ENCODE measurements at places on chromosomes 12 and 14.
A peak's percentile ranks its signal among the peaks of the same experiment; 100 is the strongest.

DNA sequence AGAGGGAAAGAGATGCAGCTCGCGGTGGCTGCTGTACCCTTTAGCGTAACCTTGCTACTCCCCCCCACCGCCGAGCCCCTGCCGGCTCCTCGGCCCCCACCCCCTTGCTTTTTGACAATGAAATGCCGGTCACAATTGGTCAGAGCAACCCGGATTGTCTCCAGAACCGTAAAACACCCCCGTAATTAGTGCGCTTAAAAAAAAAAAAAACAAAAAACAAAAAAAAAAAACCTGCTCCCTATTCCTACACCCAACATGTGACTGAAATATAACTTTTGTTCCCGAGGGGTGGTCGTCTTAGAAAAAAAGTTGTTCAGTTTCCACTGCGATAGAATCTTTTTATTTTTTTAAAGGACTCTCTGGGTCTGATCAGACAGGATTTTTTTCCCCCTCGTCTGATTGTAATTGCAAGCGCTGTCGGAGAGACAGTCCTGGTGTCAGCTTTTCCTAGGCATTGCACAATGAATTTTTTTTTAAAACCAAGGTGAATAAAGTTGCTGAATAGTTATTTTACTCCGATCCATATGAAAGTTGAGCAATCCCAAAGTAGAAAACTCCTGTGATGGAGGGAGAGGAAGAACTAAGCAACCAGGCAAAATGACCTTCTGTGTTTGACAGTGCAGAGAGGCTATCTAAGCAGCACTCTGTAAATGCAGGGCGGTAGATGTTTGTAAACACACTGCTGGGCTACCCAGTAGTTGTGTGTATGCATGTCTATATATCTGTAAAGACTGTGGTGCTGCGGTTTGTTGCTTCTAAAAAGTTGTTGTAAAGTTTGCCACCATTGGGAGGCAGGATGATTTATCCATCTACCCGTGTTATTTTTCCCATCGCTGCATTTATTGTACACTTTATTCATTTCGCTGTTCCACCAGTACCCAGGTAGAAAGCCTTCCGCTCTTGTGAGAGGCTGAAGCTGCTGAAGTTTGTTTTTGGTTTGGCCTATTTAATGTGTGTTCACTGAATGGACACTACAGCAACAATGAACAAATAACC, 1.1 kb downstream of the ETV6 start:
- peak; percentile 57 for DNase-seq

GRCh38 chr14:100787659-100788058, 38.3 kb upstream of the MEG3 start:
- DNase-seq, result no peak

GRCh38 chr12:42143452-42144157, 1.1 kb downstream of the GXYLT1 start:
- peak; percentile 34 for DNase-seq

DNA sequence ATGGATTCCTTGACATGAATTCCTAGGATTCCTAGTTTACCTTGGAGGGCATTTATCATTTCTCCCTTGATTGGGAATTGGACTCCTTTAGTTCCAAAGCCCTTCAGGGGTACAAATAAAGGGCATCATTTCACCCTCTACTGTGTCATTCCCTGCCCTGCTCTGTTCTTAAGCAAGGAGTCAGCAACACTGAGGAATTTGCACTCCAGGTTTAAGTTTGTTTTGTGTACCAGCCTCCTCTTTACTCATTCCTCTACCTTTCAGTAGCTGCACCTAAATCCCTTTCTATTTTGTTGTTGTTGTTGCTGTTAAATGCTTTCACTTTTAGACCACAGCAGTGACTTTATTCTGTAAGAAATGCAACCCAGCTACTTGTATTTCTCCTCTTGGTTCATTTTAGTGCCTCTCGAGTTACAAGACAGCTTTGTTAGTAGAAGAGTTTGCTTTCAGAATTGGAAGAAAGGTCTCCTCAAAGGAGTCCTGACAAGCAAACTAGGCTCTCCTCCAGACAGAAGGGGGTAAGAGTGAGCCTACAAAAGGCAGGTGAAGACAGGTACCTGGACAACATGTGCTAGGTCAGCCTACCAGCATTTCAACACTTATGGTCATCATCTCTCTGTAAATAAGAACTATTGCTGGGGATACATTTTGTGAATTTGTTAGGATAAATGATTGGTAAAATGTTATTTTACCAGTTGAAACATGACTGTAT, 90.0 kb downstream of the RMST start:
- DNase-seq, result peak; percentile 73

- peak; percentile 46 for DNase-seq
Observed at GRCh38 chr12:50088577-50089335, 3.6 kb downstream of the SMARCD1 start.

GRCh38 chr12:6336889-6337853, 4.7 kb downstream of the TNFRSF1A start:
- DNase-seq, result no peak

DNA sequence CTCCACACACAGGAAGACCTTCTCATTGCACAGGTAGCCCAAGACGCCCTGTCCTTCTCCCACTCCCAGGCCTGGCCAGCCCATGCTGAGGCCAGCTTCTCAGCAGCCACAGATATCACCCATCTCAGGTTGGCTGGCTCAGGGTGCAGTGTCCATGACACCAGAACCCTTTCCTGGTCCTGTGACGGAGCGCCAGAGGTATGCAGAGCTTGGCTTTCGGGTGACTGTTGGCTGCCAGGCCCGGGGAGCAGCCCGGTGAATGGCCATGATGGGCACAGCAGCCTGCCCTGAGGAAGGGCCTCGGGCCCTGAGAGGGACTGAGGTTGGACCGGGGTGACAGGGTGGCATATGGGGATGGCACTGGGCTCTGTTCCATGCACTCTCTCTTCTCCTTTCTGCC, 173.4 kb downstream of the TSPAN9 start:
- DNase-seq, result no peak

DNA sequence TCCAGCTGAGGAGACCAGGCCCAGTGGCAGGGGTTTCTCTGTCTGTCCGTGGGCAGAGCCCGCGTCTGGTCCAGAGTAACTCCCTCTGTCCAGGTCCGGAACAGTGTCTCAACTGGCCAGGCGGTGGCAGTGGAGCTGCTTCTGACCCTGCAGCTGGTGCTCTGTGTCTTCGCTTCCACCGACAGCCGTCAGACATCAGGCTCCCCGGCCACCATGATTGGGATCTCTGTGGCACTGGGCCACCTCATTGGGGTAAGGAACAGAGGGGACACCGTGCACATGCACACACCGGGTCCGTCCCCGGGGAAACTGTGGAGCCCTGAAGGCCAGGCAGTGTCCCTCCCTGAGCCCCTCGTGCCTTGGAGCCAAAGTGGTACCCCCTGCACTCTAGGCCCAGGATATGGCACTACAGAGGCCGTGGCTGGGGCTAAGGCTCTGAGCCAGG, 1.5 kb downstream of the AQP6 start:
- no peak for DNase-seq

DNA sequence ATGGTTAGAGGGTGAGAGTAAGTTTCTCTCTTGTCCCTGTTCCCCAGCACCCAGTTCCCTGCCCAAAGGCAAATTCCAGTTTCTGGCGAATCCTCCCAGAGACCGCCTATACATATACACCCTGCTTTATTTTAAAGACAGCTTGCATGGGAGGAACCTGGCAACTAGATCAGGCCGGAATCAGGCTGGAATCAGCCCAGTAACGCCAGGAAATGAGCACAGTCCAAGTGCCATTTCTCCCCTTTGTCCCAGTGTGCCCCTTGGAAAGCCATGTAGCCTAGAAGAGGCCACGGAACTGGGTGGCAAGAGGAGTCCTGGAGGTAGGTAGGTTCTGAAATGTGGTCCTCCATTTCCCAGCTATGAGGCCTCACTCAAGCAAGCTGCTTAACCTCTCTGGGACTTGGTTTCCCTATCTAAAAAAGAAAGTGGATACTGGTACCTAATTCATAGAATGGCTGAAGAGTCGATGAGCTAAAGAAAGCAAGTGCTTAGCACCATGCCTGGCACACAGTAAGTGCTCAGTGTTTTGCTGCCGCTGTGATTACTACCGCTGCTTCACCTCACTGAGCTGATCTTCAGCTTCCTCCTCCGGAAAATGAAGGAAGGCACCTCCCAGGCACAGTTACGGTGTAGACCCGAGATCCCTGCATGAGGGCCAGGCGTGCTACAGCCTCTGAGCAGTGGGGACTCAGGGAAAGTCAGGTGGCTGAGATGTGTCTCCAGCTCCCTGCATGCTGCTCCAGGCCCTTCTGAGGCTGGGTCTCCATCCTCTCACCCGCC, 36.4 kb downstream of the PITPNM2 start:
- DNase-seq, result no peak

DNA sequence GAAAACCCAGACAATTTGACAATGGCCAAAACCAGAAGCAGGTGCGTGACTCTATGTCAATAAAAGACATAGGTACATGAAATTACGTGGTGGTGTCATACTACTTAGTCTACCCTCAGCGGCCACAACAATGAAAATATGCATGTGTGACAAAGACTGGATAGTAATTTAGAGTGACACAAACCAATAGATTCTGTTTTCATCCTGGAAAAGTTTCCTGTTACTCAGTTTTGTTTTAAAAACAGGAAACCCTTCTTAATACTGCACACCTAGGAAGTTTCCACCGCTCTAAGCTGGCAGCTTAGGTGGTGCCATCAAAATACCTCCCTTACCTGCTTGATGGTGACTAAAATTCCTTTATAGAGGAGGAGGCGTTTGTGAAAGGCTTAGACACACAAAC, 15.1 kb downstream of the POU6F1 start:
- no peak for DNase-seq

- no peak for DNase-seq
Observed at GRCh38 chr12:93059288-93059687, 130.2 kb upstream of the EEA1 start.

DNA sequence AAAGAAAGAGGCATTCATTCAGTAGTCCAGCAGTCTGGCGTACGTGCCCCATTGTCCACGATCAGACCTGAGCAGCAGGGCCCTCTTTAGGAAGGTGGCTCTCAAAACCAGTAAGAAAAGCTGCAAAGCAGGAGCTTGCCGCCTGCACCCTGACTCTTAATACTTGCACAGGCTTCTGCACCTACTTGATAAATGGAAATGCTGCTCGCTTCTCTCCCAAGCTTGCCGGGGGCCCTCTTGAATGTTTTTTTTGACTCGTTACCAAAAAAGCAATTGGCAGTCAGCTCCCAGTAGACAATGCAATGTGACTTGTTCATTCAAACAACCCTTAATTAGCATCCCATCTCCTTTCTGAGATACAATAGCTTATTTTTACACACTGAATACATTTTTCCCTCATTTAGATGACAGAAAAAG, 27.2 kb upstream of the PTPRB start:
- no peak for DNase-seq

GRCh38 chr12:56288705-56289387, 11.3 kb downstream of the CS start:
- DNase-seq, result no peak

DNA sequence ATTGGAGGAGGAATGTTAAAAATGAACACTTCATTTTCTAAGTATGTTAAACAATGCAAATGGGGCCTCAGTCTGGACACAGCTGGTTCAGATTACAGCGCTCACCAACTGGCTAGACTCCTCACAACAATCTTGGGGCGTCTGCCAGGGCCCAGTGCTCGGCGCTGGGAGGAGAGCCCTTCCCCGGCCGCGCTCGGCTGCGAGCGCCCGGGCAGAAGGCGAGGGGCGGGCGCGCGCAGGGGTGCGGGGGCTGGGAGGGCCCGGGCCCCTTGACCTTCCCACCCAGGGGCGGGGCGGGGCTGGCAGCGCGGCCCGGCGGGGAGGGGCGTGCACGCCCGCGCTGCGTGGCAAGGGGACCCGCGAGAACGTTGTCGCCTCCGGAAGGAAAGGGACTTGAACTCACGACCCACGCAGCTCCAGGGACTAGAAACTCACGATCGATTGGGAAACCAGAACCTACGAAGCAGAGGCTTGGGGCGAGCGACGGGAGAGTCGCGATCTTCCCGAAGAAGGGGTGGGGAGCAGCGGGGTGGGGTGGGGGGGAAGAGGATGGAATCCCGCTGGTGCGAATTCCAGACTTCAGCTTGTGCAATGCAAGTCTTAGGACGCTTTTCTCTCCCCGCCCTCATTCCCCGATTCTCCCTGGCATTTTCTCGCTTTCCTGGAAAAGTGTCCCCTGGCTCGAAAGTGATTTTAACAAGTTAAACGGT, at the start of gene FBLN5:
Gene FBLN5, minus strand, starts transcription at position 220 of the 710 bp plus-strand sequence. CDS start 465 bp downstream, outside the sequence.
- DNase-seq, result peak; percentile 71

DNA sequence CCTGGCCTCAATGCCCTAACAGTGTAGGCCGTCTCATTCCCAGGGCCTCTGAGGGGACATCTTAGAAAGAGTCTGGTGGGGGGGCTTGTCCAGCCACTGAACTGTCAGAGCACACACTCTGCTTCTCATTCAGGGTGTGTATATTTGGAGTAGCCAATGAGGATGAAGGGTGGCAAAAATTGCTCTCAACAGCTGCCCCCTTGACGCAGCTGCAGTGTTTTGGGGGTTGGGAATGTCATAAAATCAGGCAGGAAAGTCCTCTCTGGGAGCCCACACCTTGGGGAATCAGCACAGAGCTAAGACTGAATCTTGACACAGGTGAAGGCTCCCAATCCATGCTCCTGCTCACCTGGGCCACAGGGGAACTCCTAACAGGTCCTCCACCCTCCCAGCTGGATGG, 1.5 kb downstream of the RASAL1 start:
- peak; percentile 52 for DNase-seq

GRCh38 chr12:125289970-125290369, 224.7 kb downstream of the AACS start:
- DNase-seq, result no peak

DNA sequence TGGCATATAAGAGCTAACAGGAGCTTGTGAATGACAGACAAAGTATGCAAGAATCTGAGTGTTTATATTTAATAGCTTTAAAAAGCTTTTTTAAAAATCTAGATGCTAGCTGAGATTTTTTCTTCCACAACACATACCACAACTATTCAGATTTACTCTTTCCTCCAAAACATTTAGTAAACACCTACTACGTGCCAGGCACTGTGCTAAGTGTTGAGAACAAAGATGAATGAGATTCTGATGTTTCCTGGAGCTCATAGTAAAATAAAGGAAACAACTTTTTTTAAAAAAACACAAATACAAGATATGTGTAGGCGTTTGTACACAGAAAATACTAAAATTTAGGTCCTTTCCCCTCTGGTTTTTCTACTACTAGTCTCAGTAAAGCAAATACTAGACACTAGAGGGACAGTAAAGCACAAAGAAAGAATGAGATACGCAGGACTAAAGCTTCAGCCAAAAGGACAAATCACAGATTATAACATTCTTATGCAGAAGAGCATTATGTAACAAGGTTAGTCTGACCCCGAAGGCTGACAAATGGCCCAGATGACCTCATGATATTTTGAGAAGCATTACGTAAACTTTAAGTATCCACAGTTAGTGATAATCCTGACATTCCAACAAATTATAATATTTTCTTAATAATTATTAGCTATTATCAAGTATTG, 78.6 kb upstream of the PAWR start:
- DNase-seq, result no peak

GRCh38 chr14:21227981-21228380, 41.3 kb downstream of the HNRNPC start:
- DNase-seq, result no peak

DNA sequence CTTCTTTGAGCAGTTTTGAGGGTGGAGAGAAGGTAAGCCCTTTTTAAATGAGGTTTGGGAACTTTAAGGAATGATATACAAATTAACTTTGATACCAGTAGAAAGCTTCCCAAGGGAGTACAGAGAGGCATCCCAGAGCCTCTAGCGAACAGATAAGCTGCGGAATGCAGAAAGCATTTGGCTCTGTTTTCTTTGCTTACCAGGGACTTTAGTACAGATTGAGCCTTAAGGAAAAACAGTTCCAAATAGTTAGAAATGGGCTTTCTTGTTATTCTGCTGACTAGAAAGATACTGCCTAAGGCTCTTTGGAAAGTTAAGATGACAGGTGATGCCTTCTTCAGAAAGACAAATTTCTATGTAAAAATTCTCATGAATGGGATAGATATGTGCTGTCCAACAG, 261.7 kb upstream of the FOXN3 start:
- no peak for DNase-seq

GRCh38 chr12:80472911-80473500, 29.0 kb downstream of the PTPRQ start:
- no peak for DNase-seq
